Right atrium auricular region (tissue), 2 donors: ENCODE measurements at places on chromosomes 6 and 20. TPM values are rescaled to one million over a fixed set of nuclear protein-coding genes. Genes with fewer than 3 reads are reported as not detected.

- no peak for DNase-seq
Observed at GRCh38 chr20:25327521-25328235, 63.0 kb downstream of the ABHD12 start.

GRCh38 chr6:447381-448165 lies 56.0 kb downstream of the IRF4 start:
- no peak for DNase-seq

DNA sequence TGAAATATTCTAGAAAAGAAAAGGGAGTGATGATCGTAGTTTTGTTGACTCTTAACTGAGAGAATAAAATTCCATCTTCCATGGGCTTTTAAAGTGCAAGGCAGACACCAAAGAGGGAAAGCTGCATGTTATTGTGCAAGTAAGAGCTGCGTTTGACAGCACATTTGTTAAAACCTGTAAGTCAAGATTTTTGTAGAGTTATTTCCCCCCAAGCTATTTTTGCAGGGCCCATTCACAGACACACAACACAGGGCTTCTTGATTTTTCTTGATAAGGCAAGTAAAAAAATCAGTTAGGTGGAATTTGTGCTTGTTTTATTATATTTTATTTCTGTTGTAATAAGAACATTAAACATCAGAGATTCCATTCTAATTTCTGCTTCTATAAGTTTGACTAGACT lies 13.8 kb downstream of the CFAP206 start:
- DNase-seq: no peak

MOCS1 gene
- total RNA-seq: 28.0 TPM

TCF15 gene
- 4.9 TPM for total RNA-seq
